Stimulated activated CD4-positive, alpha-beta T cell treated with anti-CD3 and anti-CD28 coated beads, Interleukin-1b, Interleukin-23, amount 100 ng/mL, for 24 hours (primary cell): ENCODE measurements at places on chromosomes 6 and 20.

- DNase-seq = no peak
Observed at GRCh38 chr6:18269253-18269652, 4.9 kb upstream of the DEK start.

- DNase-seq = no peak
Observed at GRCh38 chr20:46394872-46395760, 11.3 kb downstream of the ELMO2 start.

- DNase-seq = no peak
Observed at GRCh38 chr6:4924661-4925271, 79.1 kb downstream of the RPP40 start.

DNA sequence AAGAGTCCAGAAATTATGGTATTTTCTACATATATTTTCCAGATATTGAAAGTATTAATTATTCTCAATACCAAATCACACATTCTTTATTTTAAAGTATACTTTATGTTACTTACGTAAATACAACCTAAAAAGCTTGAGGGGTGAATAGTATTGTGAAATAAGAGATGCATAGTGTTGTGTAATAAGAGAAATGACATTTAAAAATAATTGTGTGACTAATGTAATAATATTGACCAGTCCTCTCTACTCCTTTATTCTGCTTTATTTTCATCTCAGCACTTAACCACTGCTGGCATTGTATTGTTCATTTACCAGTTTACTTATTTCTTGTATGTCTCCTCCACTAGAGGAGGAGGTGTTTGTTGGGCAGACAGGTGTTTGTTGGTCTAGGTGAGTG, 135.6 kb downstream of the EYA4 start:
- no peak for DNase-seq

- DNase-seq = no peak
Observed at GRCh38 chr6:22512686-22513427, 56.5 kb upstream of the HDGFL1 start.

DNA sequence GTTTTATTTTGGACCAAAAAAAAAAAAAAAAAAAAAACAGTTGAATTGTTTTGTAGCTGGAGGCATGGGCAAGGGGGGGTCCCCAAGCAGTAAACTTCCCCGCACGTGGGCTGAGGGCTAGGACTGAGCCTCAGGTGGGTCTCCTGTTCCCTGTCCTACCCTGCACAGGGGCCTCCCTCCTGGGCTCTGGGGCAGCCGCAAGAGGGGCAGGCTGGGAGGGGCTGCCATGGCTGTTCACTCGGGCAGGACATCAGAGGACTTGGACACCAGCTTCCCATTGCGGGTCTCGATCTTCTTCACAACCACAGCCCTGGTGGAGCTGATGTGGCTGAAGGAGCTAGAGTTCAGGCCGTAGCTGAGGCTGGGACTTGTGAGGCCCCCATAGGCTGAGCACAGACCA, 21.1 kb downstream of the SGK1 start:
- no peak for DNase-seq

GRCh38 chr6:53103993-53104675, 38.9 kb downstream of the FBXO9 start:
- no peak for DNase-seq

DNA sequence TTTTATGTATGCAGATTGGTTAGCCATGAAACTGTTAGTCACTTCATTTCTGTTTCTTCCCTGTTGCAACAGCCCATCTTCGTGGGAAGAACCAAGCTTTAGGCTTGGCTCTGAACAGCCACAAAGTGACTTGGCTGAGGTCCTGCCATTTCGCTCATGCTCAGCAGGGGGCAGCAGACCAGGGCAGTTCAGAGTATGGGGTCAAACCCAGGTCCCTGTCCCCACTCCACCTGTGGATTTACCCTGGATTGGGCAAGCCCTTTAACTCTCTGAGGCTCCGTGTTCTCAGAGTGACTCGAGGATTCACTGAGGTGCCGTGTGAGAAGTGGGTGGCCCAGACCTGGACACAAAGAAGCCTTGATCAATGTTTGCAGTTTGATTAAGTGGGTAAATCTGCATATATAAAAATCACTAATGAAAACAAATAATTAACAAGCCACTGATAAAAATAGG, 19.8 kb upstream of the MAP1LC3A start:
- no peak for DNase-seq

GRCh38 chr6:142735204-142735603, 209.8 kb downstream of the HIVEP2 start:
- no peak for DNase-seq

DNA sequence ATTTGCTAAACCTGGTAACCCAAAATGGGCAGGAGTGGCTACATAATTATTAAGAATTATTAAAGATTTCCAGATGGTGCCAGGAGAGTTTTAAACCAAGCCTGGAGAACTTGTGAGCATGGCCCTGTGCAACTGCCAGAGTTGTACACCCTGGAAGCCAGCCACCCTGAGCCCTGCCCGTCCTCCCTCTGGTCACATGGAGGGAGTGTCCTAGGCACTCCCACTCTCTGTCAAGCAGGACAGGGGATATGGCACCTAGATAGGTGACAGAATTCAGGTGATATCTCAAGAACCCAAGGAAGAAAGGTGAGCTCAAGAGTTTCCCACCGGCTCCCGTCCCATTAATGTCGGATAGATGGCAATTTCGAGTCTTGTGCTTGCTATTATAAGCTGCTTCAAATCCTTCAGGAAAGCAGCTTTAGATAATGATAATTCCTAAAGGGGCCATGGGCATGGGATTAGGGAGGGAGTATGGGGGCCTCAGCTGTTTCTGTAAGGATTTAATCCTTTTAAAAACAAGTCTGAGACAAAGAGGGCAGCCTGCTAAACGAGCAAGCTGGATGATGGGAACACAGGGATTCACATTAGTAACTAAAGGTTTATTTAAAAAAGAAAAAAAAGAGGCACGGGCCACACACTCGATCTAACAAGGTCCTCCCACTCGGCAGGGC, 169.1 kb downstream of the BMP7 start:
- no peak for DNase-seq

DNA sequence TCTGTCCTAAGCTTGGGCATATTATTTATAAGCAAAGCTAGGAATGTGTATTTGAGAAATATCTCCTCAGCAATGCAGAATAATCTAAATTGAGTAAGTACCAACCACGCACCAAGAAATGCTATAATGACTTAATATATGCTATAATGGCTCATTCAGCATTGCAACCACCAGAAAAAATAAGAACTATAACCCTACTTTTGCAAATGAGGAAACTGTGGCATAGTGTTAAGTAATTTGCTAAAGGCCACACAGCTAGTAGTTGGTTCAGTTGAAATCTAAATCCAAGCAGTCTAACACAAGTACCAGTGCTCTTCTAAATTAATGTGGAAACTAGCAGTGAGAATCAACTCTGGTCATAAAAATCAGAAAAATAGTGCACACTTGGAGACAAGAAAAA, 35.7 kb downstream of the HBS1L start:
- DNase-seq = no peak

GRCh38 chr6:146097586-146097985, 68.7 kb downstream of the GRM1 start:
- no peak for DNase-seq

DNA sequence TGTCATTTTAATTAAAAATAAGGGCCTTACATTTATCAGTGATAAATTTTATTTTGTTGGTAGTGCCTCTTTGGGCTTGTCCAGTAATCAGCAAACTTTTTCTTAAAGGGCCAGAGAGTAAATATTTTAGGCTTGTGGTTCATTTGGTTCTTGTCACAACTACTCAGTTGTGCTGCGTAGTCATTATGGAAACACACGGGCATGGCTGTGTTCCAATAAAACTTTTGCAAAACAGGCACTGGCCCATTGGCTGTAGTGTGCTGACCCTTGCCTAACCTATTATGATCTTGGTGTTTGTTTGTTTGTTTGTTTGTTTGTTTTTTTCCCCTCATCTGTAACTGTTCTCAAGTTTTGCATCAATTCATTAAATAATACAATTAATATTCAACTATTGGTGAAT, 19.4 kb downstream of the TBPL1 start:
- DNase-seq = no peak

- no peak for DNase-seq
Observed at GRCh38 chr6:142367501-142368018, 65.8 kb downstream of the ADGRG6 start.

- no peak for DNase-seq
Observed at GRCh38 chr6:19851241-19852089, 14.3 kb downstream of the ID4 start.

DNA sequence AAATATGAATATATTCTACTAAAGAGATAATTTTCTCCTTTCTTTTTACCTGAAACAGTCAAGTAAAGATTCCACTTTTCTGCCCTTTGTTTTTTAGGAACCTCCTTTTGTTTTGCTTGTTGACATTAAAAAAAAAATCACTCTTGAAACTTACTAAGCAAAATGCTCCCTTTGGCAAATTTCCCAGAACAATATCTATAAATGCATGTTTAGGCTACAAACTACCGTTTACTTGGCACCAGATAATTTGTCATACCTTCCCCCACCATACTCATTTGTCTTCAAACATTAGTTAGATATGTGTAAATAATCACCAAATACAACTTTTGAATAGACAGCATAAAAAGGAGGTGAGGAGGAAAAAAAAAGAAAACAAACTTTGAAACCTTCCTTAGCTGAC, 604.7 kb downstream of the RFPL4B start:
- no peak for DNase-seq

DNA sequence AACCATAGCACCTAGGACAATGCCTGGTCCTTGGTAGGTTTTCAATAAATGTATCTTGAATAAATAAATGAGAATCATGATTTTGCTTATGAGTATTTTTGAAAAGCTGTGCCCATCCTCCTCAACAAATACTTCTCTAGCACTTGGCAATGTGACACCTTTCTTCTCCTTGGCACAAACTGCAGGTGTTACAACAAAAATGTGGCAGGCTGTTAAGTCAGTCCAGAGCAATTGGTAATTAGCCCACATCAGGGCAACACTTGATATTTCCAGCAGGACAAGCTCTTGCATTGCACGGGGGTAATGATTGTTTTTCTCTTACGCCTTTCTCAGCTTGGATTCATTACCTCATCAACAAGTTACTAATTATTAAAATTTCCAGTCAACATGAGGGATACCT, 31.6 kb upstream of the SNX9 start:
- no peak for DNase-seq

DNA sequence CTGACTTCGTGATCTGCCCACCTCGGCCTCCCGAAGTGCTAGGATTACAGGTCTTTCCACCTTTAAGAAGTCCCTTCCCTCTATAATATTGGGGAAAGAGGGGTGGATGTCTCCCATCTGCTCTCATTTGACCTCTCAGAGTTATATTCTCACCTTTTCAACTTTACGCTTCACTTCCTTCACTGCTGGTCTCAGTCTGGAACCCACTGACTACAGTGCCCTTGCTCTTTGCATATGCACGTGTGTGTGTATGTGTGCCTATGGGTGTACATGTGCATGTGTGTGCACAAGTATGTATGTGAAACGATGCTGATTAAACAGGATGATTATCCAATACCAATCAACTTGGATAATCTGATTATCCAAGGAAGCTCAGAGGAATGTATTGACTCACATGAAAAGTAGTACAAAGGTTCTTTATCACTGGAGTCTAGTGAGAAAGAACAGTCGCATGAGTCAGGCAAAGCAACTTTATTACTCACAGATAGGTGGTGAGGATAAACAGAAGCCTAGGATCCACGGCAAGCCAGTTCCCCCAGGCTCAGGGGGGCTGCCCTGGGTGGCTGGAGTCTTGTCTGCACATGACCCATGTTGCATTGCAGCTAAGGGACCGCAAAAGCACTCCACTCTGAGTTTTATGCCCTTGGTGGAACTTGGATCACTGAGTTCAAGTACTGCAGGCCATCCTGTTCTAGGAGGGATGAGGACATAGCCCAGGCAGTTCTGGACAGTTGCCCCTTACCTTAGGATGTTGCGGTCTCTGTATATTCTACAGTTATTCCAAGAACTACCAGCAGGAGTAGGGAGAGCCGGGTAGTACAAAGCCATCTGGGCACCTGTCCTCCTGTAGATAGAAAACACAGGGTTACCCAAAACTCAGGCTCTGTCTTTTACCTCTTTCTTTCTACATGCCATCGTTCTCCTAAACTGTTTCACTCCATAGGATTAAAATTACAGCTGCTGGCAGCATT, 50.9 kb downstream of the SNRNP48 start:
- no peak for DNase-seq

DNA sequence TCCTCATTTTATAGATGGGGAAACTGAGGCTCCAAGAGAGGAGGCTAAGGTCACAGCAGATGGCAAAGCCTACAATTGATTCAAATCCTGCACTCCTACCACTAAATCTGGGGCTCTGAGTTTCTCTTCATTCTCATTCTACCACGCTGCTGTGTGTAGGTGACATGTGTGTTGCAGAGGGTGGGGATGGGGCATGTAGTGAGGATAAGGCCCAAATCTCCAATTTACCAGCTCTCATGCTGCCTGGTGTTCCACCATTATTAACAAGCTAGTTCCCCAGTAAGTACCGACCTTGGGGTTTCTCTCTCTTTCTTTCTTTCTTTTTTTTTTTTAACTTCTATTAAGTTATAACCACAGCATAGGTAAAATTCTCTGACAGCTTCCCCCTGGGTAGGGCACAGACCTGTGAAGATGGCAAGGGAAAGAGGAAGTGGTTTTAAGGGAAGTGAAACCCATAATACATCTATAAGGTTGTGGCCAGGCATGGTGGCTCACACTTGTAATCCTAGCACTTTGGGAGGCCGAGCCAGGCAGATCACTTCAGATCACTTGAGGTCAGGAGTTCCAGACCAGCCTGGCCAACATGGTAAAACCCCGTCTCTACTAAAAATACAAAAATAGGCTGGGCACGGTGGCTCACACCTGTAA, 13.0 kb upstream of the MATN4 start:
- no peak for DNase-seq

DNA sequence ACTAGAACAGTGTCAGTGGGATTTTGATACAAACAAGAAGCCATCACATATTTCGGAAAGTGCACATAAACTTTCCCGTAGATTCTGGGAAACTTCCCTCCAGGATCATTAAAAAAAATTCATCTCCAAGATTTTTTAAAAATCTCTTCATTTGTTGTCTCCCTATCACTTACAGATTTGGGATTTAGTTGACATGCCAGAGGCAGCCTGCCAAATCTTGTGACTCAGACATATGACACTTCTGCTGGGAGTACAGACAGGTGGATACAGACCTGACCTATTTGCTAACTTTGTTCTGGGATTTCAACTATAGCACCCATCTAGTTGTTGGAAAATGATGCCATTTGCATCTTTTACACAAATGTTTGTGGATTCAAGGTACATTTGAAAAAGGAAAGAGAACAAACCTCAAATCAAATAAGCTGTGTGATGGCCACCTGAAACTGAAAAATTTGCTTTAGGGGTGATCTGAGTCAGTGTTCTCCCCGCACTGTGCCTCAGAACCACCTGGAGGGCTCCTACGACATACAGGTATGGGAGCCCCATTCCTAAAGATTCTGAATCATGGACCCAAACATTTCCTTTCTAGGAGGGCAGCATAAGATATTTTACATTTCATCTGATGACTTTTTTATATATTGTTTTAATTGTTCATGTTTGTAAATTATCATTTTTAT, 21.9 kb upstream of the CD2AP start:
- DNase-seq = no peak
